ENCODE measurements at places on chromosomes 16 and 17.
A peak's percentile ranks its signal among the peaks of the same experiment; 100 is the strongest.

DNA sequence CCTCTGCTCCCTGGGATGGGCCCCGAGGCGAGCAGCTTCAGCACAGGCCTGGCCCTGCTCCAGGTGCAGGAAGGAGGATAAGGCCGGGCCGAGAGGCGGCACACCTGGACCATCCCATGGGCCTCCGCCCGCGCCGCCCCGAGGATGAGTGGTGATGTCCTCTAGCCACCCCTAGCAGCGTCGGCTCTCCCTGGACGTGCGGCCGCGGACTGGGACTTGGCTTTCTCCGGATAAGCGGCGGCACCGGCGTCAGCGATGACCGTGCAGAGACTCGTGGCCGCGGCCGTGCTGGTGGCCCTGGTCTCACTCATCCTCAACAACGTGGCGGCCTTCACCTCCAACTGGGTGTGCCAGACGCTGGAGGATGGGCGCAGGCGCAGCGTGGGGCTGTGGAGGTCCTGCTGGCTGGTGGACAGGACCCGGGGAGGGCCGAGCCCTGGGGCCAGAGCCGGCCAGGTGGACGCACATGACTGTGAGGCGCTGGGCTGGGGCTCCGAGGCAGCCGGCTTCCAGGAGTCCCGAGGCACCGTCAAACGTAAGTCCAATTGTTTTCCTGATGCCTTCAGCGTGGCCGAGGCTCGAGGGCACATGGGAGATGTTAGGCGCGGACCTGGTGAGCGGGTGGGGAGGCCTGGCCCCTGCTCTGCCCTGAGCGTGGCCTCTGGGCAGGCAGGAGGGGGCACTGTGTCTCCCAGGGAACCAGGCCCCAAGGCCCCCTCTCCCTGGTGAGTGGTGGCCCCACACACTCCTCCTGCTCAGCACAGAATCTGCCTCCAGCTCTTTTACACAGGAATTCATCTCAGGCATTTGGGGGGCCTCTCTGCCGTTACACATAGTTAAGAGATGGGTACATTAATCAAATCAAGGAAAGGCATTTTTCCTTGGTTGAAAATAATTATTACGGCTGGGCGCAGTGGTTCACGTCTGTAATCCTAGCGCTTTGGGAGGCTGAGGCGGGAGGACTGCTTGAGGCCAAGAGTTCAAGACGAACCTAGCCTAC is 855 bp downstream of the TMEM204 start:
- no peak for DNase-seq

DNA sequence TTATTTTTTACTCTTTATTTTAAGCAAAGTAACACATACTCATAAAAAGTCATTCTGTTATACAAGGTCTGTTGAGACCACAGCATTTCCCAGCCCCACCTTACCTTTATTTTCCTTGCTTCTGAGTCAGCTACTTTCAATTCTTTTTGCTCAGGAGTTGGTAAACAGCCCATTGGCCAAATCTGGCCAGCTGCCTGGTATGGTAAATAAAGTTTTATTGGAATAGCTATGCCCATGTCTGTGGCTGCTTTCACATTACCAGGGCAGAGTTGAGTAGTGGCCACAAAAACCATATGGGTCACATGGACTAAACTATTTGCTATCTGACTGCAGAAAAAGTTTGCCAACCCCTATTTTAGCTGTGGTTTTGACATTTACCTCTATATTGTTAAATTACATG is 3.4 kb upstream of the NSRP1 start:
- no peak for DNase-seq

DNA sequence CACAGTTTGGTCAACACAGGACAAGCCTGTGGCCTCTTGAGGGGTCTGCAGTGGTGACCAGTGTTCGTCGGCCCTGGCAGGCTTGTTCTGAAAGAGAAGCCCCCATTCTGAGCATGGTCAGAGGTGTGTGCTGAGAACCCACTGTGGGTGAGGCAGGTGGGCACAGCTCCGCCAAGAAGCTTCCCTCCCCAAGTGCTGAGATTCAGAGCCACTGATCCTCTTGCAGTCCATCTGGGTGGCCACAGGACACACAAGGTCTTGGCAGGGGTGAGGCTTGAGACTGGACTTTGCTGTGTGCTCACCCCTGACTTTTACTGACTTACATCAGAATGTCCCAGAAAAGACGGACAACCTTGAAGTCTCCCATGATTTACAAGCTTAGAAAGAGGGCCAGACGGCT is 18.7 kb downstream of the MPRIP start:
- DNase-seq, result no peak

- no peak for DNase-seq
Measured at GRCh38 chr17:62923258-62924150, 42.5 kb upstream of the TANC2 start.

GRCh38 chr16:66272461-66272860 is 94.0 kb upstream of the CDH5 start:
- no peak for DNase-seq

DNA sequence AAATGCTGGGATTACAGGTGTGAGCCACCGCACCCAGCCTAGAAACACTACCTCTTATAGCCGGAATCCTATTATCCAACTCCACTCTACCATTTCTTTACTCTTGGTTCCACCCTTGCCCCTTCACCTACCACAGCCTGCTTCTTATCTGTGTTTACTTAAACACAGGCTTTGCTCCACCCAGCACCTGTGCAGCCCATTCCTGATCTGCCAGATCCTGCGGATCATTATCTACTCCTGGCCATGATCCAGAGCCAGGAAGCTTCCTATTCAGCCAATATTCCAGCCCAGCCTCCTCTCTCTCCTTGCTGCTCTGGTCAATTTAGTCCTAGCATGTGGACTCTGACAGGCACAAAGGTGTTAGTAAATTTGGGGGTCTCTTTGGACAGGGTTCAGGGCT is 98.8 kb upstream of the MED13 start:
- peak; percentile 69 for DNase-seq

GRCh38 chr17:37598145-37598544 is 11.1 kb downstream of the SYNRG start:
- DNase-seq, result no peak

DNA sequence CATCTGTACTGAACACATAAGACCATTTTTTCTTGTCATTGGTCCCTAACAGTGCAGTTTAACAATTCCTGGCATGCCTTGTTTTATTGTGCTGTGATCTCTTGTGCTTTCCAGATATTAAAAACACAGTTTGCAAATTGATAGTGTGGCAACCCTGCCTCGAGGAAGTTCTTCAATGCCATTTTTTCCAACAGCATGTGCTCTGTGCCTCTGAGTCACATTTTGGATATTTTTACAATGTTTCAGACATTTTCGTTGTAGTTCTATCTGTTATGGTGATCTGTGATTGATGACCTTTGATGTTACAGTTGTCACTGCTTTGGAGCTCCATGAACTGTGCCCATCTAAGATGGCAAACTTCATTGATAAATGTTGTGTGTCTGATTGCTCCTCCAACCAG is 66.2 kb downstream of the GOSR1 start:
- no peak for DNase-seq

DNA sequence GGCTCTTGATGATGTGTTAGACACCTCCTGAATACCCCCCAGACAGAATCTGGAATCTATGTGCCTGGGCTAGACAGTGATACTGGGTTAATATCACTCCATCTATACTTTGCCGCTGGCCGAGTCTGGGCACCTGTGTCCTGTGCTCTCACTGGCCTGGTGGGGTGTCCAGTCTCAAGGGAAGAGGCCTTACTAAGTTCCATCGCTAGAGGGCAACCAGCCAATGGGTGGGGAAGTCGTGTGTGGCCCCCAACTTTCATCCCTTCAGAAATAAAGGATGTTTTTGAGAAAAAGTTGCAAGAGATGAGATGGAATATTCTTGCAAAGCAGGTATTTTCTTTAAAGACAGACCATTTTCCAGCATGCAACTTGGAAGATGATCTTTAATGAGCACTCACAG is 1.6 kb upstream of the GLP2R start:
- no peak for DNase-seq

DNA sequence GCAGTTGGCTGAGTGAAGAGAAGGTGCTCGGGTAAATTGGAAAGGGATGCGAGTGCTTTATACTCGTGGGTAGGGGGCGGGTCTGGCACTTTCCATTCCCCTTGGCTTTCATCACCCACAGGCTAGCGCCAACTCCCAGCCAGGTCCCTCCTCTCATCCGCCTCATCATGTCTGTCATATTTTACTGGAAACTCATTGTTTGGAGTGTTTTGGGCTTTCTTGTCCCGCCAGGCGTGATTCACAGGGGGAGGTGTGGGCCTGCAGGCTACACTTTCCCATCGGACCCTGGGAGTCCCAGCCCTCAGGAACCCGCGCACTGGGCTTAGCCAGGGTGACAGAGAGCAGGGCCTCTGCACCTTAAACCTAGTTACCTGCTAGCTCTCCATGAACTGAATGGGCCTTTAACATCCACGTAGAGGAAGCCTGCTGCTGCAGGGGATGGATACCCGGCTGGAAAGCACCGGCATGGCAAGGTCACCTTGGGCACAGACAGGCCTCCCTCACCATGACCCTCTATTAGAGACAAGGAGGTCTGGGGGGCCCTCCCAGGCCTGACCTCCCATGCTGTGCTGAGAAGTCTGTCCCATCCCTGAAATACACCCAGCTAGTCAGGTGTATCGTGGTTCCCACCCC is at the start of gene KRT14:
Gene KRT14, minus strand, starts transcription at position 33 of the 633 bp plus-strand sequence. CDS start 61 bp downstream, outside the sequence.
- no peak for DNase-seq

DNA sequence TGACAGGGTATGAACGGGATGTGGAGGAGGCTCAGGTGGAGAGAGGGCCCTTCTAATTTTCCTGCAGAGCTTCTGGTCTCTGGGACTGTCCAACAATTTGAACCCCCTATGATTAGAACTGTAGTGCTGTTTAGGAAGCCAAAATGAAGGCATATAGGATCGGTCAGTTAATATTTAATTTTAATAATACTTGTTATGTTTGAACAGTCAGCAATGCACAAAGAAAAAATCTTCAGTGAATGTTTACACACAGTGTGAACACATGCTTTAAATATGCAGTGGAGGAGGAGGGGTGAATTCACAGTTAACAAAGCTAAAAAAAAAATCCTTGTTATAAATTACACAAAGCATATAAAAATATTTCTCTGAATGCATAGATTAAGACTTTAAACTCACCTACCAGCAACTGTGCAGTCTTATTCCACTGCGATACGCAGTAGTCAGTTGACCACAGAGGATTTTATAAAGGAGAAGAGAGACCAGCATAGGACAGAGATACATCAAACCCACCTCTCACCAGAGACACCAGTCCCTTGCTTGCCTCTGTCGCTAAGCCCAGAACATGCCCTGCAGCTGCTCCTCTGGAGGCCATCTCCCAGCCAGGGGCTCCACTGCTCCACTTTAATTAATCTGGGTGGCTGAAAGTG is 14.6 kb downstream of the ANKRD40 start:
- no peak for DNase-seq

DNA sequence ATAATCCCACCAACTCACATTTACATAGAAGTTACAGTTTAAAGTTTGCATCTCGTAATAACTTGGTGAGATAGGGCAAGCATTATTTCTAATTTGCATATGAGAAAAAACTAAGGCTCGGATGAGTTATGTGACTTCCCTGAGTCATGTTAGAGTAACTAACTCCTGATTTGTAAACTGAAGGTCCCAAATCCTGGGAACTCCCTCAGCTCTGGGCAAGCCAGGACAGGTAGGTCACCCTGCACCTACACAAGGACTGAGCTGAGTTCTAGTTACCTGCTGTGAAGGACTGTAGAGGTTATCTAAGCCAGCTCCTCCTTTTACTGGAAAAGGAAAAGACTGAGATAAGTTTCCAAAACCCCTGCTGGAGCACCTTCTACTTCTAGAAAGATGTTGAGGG is 92.1 kb upstream of the HLF start:
- DNase-seq, result no peak

DNA sequence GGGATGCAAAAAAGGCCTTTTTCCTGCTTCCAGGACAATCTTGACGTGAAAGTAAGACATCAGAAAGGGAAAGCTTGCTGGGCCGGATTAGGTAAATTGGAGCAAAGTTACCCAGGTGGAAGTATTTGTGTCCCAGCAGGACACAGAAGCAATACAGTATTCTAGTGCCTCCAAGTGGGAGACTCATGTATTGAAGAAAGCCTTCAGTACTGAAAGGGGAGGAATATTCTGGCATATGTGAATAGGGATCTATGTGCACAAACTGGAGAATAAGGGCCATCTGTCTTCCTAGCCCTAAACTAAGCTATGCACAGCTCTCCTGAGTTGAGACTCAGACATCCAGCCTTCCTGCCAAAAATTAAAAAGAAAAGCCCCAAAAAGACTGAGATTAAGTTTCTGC is 327.3 kb upstream of the CDH8 start:
- DNase-seq, result no peak

DNA sequence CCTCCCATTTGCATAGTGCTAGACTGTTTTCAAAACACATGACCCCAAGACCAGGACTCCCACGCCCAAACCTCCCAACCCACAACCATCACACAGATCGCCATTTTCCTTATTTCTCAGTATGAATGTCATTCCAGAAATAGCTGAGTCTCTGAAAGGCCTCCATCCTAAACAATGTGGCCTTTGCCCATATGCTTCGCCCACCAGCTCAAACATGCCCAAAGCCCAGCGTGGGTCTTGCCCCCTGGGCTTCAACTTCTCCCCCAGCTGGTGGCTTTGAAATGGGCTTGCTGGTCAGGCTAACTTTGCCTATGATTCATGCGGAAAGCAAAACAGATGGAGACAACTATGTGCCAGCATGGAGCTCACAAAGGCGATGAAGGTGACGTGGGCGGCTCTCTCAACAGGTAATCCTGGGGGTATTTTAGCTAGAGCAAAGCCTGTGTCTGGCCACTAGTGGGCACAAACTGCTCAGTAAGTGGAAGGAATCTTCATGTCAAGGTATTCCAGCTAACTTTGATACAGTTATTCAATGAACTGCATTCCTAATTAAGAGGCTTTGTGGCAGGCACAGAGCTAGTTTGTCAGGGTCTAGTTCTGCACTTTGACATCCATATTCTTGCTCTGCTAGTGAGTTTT is 17.1 kb downstream of the PMP22 start:
- no peak for DNase-seq

DNA sequence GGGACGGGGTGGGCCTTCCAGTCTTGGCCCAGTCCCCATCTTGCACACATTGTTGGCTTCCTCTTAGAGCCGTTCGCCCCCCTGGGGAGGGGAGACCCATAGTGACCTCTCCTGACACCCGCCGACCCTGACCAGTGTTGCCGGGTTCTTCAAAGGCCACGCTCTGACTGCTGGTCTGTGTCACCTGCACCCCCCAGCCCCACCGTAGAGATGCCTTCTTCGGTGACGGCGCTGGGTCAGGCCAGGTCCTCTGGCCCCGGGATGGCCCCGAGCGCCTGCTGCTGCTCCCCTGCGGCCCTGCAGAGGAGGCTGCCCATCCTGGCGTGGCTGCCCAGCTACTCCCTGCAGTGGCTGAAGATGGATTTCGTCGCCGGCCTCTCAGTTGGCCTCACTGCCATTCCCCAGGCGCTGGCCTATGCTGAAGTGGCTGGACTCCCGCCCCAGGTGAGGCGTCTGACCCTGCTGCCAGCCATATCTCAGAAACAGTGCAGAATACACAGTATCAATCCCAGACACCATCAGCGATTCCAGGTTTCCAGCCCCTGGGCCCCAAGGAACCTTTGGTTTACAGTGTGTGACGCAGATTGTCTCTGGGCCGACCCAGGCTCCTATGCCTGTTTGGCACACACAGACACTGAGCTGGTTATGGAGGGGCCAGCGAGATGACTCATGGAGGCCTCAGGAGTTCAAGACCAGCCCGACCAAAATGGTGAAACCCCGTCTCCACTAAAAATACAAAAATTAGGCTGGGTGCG is 1.3 kb downstream of the SLC26A11 start:
- DNase-seq, result no peak

All from COR-L47 (cell line).